ENCODE measurements at places on chromosomes 3 and 15.

GRCh38 chr3:71099997-71100719 lies 483.4 kb downstream of the FOXP1 start:
- DNase-seq: no peak

DNA sequence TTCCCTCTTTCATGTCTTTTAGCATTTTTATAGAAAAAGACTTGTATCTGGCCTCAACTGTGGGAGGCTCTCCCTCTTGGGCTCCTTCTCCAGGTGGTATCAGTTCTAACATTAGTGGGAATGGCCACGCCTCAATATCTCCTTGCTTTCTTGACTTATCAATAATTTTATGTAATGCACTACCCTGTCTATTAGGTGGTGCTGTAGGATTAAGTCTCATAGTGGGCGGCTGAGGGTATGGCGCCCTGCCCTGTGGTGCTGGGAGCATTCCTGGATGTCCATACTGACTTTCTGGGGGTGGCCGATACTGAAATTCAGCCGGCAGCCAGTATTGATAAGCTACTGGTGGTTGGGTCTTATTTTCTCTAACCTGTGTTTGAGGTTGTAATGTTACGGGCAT lies 8.7 kb upstream of the RPUSD3 start:
- no peak for DNase-seq

DNA sequence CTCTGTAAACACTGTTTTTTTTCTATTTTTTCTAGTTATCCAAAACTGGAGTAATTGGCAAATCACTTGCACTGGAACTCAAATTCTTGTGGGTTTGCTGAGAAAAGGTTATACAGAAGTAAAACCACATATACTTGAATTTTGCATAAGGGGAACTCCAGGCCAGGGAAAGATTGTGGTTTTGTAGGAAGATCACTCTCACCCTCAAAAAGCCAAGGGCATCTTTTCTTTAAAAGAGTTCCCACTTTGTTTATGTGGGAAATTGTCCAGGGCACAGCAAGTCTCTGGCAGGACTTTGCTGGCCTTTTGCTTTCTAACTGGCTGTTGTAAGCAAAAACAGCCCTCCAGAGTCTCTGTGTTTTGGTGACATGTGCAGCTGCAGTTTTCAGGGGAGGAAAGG lies 340.3 kb upstream of the RBMS3 start:
- no peak for DNase-seq

GRCh38 chr15:76795217-76795616 lies 109.9 kb downstream of the SCAPER start:
- DNase-seq: no peak

DNA sequence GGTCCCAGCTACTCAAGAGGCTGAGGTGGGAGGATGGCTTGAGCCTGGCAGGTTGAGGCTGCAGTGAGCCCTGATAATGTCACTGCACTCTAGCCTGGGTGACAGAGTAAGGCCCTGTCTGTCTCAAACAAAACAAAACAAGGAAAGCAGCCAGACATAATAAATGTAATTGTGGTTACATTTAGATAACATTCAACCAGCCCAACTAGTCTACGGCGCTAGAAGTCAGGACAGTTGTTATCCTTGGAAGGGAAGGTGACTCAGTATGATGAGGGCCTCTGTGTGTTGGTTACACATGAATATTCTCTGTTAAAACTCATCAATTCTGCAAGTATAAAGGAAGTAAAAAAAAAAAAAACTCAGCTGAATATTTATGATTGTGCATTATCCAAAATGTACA lies 27.0 kb upstream of the CSPG5 start:
- DNase-seq: no peak

DNA sequence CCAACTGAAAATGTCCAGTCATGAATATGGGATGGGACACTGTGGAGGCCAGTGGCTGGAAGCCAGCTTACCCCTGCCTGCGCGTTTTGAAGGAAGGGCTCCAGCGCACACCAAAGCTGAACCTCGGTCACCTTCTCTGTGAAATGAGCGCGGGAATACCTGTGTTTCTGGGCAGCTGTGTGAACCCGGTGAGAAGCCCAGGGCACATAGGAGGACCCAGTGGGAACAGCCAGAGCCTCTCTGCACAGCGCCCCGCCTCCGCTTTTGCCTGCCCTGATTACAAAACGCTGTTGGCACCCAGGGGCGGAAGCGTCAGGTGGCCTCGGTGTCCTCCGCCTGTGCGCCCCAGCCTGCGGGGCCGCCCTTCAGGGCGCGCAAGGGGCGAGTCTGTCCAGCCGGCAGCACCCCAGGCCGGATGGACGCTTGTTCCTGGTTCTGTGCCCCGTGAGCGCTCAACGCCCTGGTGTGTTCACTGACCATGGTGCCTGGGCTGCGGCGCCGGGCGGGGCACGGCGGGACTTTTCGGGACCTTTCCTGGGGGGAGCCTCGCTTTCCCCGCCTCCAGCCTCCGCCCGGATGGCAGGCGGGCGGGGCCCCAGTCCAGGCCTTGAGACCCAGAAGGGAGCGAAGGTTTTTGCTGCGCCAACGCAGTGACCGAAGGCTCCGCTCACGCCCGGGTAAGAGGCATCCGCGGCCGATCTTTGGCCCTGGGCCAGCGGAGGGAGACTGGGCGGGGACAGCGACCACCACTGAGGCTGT lies at the start of gene SQOR:
Gene SQOR, plus strand, starts transcription at position 598 of the 759 bp plus-strand sequence. CDS start 23,895 bp downstream, outside the sequence.
- no peak for DNase-seq

GRCh38 chr15:60340207-60340921 lies 57.4 kb downstream of the ANXA2 start:
- no peak for DNase-seq

GRCh38 chr3:197866035-197866434 lies 75.0 kb downstream of the LRCH3 start:
- no peak for DNase-seq

GRCh38 chr15:60223176-60223575 lies 174.6 kb downstream of the ANXA2 start:
- DNase-seq: no peak

Measured in stimulated activated CD4-positive, alpha-beta T cell treated with anti-CD3 and anti-CD28 coated beads, TNF-alpha, amount 100 ng/mL, for 1 hour (primary cell).